ENCODE measurements at places on chromosomes 13 and 19.

GRCh38 chr13:59274958-59275727 is 888.6 kb downstream of the DIAPH3 start:
- DNase-seq, result no peak

GRCh38 chr13:110294622-110295021 is 12.3 kb downstream of the COL4A1 start:
- no peak for DNase-seq

DNA sequence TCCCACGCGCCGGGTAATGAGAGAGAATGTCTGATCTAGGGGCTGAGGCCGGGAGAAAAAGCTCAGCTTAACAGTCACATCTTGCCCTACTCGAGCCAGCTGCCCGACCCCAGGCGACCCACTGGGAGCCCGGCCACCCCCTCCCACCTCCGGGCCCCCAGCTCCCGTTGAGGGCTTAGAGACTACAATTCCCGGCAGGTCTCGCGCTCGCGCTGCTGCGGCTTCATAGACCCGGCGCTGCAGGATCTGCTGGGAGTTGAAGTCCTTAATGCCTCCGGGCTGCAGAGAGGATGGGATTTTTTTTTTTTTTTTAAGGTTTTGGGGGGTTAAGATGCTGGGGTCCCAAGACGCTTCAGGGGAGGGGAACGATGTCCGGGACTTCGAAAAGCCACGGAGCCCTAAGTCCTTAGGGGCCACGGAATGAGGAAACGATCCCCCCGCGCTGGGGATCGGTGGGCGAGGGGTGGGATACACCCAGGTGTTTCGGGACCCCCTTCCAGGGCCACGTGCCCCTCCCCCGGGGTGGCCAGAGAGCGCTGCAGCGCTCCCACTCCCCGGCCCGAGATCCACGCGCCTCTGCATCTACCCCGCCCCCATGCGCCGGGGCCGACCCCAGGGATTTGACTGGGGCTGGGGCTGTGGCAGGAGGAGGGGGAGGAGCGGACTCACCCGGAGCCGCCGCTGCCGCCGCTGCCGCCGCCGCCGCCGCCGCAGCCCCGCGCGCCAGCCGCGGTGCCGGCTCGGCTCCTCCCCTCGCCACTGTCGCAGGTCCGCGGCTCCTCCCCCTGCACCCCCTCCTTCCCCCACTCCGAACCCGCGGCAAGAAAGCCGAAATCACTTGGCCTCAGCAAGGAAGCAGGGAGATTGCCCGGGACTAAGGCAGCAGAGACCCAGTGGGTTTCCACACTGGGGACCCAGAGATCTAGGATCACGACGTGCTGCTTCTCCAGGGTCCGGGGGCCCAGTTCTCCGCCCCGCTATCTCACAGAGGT is at the start of gene SYT3:
TSS of gene SYT3 (minus strand) at position 761 of the 992 bp plus-strand sequence. CDS start 2,470 bp downstream, outside the sequence.
- no peak for DNase-seq

DNA sequence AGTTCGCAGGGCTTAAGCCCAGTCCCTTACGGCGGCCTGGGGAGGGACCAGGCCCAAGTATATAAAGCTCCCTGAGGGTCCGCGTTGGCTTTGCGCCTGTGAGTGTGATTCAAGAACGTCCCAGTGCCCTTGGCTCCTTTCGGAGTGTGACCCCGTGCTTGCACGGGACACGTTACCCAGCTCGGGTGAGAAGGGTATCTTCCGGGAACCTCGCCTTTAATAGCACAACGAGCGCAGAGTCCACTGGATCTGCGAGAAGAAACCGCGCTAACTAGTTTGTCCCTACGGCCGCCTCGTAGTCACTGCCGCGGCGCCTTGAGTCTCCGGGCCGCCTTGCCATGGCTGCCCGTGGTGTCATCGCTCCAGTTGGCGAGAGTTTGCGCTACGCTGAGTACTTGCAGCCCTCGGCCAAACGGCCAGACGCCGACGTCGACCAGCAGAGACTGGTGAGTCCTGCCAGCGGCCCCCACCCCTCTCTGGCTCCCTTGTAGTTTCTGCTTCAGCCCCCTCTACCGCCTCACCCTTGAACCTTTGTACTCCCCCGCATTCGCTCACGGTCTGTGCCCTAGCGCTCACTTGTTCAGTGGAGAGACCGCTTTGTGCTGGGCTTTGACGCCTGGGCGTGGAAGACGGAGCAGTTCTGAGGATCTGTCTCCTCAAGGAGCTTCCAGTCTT is at the start of gene DNAJC15:
TSS of gene DNAJC15 (plus strand) at position 298 of the 675 bp plus-strand sequence. CDS start at position 339, 41 bp downstream.
- DNase-seq, result peak; percentile 0

- peak; percentile 10 for DNase-seq
Measured at GRCh38 chr13:26050568-26051230, 1.1 kb downstream of the SHISA2 start.

DNA sequence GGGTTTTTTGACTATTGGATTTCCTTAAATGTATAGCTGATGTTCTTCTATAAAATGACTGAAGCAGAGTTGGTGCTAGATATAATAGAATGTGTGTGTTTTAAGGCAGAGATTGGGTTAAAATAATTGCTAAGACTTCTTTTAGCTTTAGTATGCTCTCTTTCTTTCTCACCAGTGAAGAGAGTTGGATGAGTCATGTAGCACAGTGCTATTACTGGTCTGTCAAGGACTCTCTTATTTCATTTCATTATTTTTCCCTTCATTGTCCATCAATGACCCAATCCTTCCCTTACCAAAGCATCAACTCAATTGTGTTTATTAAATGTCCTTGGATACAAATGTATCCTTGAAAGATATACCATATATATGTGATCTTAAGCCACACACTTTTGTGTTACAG is 268.9 kb downstream of the IRS2 start:
- DNase-seq, result no peak

DNA sequence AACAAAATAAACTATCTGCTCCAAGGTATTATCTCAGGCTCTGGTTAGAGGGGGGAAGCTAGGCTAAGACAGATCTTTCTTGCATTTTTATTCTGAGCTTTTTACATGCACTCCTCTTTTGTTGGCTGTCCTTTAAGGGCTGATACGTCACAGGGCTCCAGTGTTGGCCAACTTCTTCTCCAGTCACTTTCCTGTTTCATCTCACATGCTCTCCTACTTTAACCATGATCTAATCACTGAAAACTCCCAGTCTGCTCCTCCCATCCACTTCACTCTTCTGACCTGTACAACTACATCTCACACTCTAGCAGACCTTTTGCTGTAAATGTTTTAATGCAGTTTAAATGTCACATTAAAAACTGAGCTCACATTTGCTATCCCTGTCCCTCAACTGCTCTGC is 510.0 kb upstream of the KLF12 start:
- DNase-seq, result no peak

DNA sequence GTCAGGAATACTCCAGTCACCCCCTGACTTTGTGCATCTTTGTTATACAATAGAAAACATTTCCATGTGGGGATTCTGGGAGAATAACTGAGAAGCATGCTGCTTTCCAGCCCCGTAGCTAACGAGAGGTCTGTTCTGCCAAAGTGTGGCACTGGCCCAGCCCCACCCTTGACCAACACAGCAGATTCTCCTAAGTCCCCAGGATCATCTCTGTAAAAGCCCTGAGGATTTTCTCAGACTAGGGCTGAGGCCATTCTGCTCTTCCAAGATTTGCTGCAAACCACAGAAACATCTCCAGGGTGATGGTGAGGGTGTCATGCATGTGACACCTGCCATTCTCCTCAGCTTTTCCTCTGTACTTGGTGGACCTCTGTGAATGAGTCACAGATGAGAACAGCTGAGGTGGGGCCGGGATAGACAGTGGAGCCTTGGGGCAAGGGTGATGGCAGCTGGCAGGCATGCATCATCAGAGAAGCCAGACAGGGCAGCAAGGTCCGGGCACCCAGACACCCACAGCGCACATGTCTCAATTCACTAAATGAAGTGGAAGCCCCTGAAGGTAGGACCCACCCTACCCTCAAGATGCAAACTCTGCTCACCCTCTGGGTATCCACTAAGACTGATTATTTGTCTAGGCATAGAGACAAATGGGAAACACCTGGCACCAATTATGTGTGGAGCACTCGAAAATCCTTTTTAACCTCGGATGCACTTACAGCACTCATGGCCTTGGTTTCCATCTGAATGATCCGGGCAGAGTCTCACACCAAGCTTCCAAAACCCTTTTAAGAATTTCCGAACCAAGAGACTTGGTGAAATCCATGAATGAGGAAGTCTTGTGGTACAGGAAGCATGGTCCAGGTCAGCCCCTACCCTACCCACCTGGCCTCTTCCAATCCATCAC is 20.1 kb upstream of the DOCK9 start:
- DNase-seq, result peak; percentile 65

DNA sequence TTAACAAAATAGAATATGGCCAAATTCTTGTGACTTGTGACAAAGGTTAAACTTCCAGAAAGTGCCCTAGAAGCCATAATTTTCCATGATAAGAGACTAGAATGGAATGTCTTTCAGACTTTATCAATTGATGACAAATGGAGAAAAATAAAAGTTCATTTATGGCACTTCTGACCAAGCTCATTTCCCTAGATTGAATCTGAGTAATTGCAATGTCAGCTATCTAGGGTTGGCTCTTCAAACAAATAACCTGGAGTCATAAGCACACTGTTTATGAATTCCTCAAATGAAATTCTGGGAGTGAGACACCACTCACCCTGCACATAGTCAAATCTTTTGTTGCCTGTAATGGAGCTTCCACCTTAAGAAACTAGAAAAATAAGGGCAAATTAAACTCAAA is 11.4 kb downstream of the ARHGEF7 start:
- no peak for DNase-seq

DNA sequence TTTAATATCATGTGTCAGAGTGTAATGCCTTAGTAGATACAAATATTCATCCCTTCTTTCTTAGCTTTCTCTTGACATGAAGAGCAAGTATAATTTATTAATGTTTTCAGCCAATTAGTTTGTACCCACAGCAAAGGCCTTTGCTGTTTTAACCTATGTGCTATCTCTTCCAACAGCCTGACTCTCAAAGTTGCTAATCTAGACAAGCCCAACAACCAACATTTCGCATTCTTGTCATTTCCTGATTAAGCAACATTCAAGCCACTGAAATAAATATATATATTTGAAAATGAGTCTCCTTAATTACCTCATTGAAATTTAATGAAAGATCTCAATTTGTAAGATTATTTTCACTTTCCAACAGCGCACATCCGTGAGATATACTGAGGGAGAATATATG is 18.5 kb downstream of the EPSTI1 start:
- DNase-seq, result no peak

GRCh38 chr19:6481541-6482342 is at the start of gene DENND1C:
Gene DENND1C, minus strand, starts transcription at chr19:6481787. Its CDS starts 92 bp downstream, at chr19:6481695.
- DNase-seq, result no peak

- DNase-seq, result no peak
Measured at GRCh38 chr13:79121286-79121685, 284.8 kb downstream of the RBM26 start.
